ENCODE measurements at places on chromosomes 16 and 17.

GRCh38 chr16:58264961-58265479, 29.8 kb downstream of the PRSS54 start:
- DNase-seq, result peak; percentile 28

DNA sequence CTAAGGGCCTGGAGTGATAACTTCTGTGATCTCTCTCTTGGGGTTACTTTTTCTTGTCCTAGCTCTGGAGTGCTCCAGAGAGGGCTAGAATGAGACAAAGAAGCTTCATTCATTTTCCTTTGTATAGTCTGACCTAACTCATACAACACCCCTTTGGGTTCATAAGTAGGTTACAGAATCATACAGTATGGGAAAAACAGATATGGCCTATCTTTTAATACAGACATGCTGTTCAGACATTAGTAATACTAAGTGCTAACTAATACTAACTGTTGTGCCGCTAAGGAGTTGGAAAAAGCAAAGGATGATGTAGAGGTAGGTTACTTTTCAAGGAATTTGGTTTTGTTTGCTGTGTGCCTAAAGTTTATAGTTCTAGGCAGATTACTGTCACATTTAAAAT, 84.7 kb downstream of the NLK start:
- DNase-seq, result no peak

- DNase-seq, result peak; percentile 45
Observed at GRCh38 chr17:7673239-7673638, 14.1 kb downstream of the TP53 start.

- DNase-seq, result no peak
Observed at GRCh38 chr17:27473190-27473747, 17.0 kb downstream of the KSR1 start.

DNA sequence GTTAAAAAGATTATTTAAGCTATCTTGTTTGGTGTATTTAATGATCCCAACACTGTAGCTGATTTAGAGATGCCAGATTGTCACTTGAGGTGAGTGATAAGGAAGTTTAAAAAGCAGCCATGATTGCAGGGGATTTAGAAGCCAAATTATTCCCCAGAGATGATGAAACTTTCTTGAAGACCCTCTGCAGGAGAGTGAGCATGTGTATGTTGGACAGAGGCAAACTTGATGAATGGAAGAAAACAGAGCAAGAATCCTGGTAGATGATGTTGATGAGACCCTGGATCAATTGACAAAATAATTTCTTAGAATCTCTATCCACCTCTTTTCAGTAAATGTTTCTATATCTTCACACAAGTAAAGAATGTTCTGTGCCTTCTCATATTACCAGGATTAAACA, 14.4 kb upstream of the ADAMTS18 start:
- DNase-seq, result no peak

GRCh38 chr17:62980842-62981241, 14.8 kb downstream of the TANC2 start:
- no peak for DNase-seq

All from natural killer cell (primary cell).